ENCODE measurements at places on chromosomes 1 and 21.
A peak's percentile ranks its signal among the peaks of the same experiment; 100 is the strongest.

- H3K36me3 ChIP-seq: no peaks in the 10 kb centered on the region
- H3K27ac ChIP-seq: no peak overlapping the region
- DNase-seq: no peak
- no peak overlapping the region for H3K4me3 ChIP-seq
- H3K27me3 ChIP-seq: no peaks in the 10 kb centered on the region
- H3K4me1 ChIP-seq: no peaks in the 10 kb centered on the region
Measured at GRCh38 chr21:28473530-28474220, 519.0 kb downstream of the LTN1 start.

DNA sequence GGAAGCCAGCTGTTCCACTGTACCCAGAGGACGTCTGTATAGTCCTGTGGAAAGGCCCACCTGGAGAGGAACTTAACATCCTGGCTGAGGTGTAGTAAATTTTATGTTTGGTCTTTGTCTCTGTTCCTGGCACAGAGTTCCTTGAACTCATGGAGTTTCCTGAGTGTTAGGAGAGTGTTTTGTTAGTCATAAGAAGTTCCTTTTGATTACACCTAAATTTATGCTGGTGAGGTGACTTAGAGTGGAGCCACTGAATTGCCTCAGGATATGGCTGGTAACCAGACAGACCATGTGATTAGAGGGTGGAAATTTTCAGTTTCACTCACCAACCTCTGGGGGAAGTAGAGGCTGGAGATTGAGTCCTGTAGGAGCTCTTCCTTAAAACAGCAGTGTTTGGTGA is 57.9 kb downstream of the RASAL2 start:
- H3K27me3 ChIP-seq: no peaks in the 10 kb centered on the region
- H3K36me3 ChIP-seq: no peaks in the 10 kb centered on the region
- H3K4me3 ChIP-seq: no peak overlapping the region
- 0 out of 2 replicates have a peak, but pooled peaks cover 4% of the 10 kb centered on the region for H3K4me1 ChIP-seq
- DNase-seq: no peak

DNA sequence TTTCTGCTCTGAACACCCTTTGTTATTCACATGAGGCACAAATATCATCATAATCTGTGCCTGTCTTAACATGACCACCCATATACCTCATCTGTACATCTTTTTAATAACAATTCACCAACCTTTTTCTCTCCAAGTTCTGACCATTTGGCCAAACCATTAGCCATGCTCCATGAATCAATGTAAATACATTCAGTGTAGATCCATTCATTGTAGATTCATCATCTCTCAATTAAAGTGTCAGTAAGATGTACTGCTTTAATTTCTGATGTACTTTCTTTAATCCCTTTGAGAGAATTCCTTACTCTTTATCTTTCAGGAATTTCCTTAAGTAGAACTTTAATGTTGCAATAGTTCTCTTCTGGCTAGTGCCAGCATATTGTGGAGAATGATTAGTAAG is 126.2 kb upstream of the LRRC7 start:
- DNase-seq: no peak
- no peaks in the 10 kb centered on the region for H3K4me1 ChIP-seq
- H3K27me3 ChIP-seq: no peaks in the 10 kb centered on the region
- H3K36me3 ChIP-seq: no peaks in the 10 kb centered on the region
- no peak overlapping the region for H3K4me3 ChIP-seq

GRCh38 chr1:240487493-240487892 is 124.5 kb downstream of the GREM2 start:
- no peak overlapping the region for H3K4me3 ChIP-seq
- H3K27me3 ChIP-seq: no peaks in the 10 kb centered on the region
- H3K27ac ChIP-seq: no peak overlapping the region

GRCh38 chr1:60898987-60899386 is 183.4 kb upstream of the NFIA start:
- no peak for DNase-seq
- H3K4me3 ChIP-seq: no peak overlapping the region
- no peaks in the 10 kb centered on the region for H3K27me3 ChIP-seq
- peaks cover 6% of the 10 kb centered on the region for H3K4me1 ChIP-seq
- H3K36me3 ChIP-seq: no peaks in the 10 kb centered on the region
- H3K27ac ChIP-seq: no peak overlapping the region

DNA sequence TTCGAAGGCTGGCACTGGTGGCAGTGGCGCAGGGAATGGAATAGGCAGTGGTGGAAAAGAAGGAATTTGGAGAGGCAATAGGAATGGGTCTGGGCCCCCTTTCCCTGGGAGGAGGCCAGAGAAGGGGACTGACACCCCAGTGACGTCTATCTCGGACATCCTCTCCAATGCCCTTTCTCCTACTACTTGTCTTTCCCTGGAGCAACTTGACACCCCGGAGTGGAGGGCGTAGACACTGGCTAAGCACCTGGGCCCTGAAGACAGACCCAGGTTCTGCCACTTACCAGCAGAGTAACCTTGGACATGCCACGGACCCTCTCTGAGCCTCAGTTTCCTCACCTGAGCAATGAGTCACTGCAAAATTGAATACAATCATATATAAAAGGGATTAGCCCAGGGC is 86.8 kb downstream of the CAMK2N1 start:
- DNase-seq: no peak
- H3K27ac ChIP-seq: no peak overlapping the region
- H3K4me1 ChIP-seq: no peaks in the 10 kb centered on the region
- H3K4me3 ChIP-seq: no peak overlapping the region
- no peaks in the 10 kb centered on the region for H3K36me3 ChIP-seq
- no peaks in the 10 kb centered on the region for H3K27me3 ChIP-seq

GRCh38 chr1:155080312-155081228 is 1.9 kb downstream of the EFNA3 start:
- DNase-seq: peak; percentile 97
- H3K27ac ChIP-seq: peak overlapping the region; percentile 71
- H3K27me3 ChIP-seq: peaks cover 23% of the 10 kb centered on the region
- peak overlapping the region; percentile 62 for H3K4me3 ChIP-seq

- peaks cover 26% of the 10 kb centered on the region for H3K4me1 ChIP-seq
- peak overlapping the region; percentile 70 for H3K27ac ChIP-seq
- peak overlapping the region; percentile 76 for H3K4me3 ChIP-seq
- peak; percentile 63 for DNase-seq
Measured at GRCh38 chr1:6601049-6601922, 1.4 kb downstream of the KLHL21 start.

DNA sequence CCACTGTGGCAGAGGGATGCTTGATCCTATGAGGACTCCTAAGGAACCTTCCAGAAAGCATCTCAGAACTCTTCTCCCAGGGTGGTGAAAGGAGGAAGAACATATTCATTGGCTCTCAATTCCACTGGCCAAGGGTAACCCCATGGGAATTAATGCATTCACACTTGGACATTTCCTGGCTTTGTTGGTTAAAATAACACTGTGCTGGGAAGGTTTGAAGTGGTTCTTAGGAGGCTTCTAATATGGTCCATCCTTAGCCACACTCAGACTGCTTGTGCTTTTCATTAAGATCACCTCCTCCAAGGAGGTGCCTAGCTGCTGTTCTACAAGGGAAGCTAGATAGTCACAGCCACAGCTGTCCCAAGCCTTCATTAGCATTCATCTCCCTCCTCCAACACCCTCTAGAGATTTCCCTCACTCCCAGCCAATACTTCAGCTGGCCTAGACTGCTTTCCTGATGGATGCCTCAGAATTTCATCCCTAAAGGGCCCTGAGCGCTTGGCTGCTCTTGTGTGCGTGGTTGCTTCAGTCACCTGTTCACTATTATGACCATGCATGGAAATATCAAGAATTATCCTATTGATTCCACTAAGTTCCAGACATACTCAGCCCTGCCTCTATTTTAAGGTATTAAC is 544.4 kb downstream of the PLPP3 start:
- no peak for DNase-seq
- H3K4me3 ChIP-seq: no peak overlapping the region
- no peaks in the 10 kb centered on the region for H3K27me3 ChIP-seq
- no peaks in the 10 kb centered on the region for H3K36me3 ChIP-seq
- H3K27ac ChIP-seq: peak overlapping the region; percentile 7

- no peak overlapping the region for H3K27ac ChIP-seq
- no peaks in the 10 kb centered on the region for H3K36me3 ChIP-seq
- no peaks in the 10 kb centered on the region for H3K27me3 ChIP-seq
Measured at GRCh38 chr1:226217273-226217672, 6.2 kb upstream of the MIXL1 start.

DNA sequence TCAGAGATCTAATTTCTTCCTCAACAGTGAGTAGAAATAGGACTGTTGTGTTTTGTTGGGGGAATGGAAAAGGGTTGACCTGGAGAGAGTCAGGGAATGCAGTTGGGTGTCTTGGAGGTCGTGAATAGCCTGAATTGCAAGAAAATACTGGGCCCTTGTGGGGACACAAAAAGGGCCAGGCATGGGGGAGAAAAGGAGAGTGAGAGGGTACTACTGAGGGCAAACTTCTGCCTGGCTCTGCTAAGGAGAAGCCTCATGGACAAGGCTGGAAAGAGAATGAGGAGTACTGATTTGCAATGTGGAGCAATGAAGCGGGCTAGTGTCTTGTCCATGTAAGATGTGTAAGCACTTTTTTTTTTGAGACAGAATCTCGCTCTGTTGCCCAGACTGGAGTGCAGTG is 96.2 kb upstream of the IRF2BP2 start:
- no peaks in the 10 kb centered on the region for H3K36me3 ChIP-seq
- no peak for DNase-seq
- H3K4me1 ChIP-seq: no peaks in the 10 kb centered on the region
- no peak overlapping the region for H3K27ac ChIP-seq
- no peak overlapping the region for H3K4me3 ChIP-seq

- H3K4me3 ChIP-seq: no peak overlapping the region
- no peaks in the 10 kb centered on the region for H3K27me3 ChIP-seq
- no peaks in the 10 kb centered on the region for H3K4me1 ChIP-seq
- DNase-seq: no peak
- H3K27ac ChIP-seq: no peak overlapping the region
Measured at GRCh38 chr1:218303176-218303879, 18.2 kb downstream of the RRP15 start.

DNA sequence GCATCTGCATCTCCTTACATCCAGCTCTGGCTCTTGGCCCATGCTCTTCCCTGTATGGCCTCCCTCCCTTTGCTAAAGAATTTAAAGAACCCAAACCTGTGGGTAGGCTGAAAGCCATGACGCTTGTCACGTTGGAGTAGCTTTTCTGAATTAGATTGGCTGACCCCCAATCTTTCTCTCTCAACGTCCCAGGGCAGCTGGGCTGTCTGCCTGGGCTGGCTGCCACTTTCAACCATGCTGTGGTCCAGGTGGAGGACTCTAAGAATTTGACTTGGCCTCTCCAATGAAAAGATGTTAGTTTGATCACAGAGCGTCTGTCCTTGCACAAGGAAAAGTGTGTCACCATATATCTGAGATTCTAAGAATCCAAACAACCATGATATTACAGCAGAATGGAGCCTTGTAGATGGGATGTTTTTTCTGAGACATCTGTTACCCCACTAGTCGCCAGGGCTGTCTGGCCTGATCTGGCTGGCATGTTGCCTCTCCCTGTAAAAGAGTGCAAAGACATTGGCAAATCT is 6.5 kb upstream of the IGSF3 start:
- no peaks in the 10 kb centered on the region for H3K4me1 ChIP-seq
- H3K27me3 ChIP-seq: no peaks in the 10 kb centered on the region
- H3K27ac ChIP-seq: peak overlapping the region; percentile 26
- no peaks in the 10 kb centered on the region for H3K36me3 ChIP-seq
- no peak for DNase-seq

GRCh38 chr21:24870633-24871032 is 736.6 kb downstream of the MRPL39 start:
- no peak for DNase-seq
- no peaks in the 10 kb centered on the region for H3K36me3 ChIP-seq
- H3K27me3 ChIP-seq: no peaks in the 10 kb centered on the region
- no peak overlapping the region for H3K4me3 ChIP-seq
- no peak overlapping the region for H3K27ac ChIP-seq

- H3K27me3 ChIP-seq: no peaks in the 10 kb centered on the region
- DNase-seq: no peak
- no peaks in the 10 kb centered on the region for H3K4me1 ChIP-seq
- peaks cover 32% of the 10 kb centered on the region for H3K36me3 ChIP-seq
Measured at GRCh38 chr1:243394066-243394465, 138.2 kb downstream of the SDCCAG8 start.

DNA sequence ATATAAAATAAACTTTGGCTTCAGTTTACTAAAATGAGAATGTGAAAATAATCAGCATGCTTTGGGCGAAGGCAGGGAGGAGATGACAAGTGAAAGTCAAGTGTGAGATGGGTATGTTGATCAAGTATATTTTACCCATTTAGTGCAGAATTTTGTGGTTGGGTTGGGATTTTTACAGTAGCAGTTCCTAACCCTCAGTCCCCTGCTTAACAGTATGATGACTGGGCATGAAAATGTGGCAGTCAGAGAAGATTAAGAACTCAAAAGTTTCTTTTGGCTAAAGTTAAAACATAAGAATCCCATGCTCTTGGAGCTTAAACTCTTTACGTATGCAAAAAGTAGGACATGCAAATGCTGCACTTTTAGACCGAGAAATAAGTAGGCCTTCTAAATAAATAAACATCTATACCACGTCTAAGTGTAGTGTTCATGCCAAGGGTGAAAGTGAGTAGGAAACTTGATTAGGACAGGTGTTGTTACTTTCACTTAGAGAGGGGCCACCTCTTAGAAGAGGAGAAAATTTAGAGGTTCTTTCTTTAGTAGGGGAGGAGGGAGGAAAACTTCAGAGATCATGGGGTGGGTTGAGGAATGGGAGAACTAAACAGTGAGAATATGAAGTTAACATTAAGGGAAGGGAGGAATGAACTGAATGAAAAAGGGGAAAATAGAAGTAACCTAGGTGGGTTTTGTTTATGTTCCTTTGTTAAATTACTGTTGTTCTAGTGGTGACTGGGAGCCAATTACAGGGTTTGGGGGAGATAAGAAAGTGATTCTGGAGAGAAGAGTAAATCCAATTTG is 127.8 kb downstream of the OSBPL9 start:
- H3K36me3 ChIP-seq: peaks cover 54% of the 10 kb centered on the region
- no peaks in the 10 kb centered on the region for H3K4me1 ChIP-seq
- H3K4me3 ChIP-seq: no peak overlapping the region
- no peak overlapping the region for H3K27ac ChIP-seq

- no peak overlapping the region for H3K27ac ChIP-seq
- no peaks in the 10 kb centered on the region for H3K36me3 ChIP-seq
- H3K27me3 ChIP-seq: peaks cover 6% of the 10 kb centered on the region
- no peak overlapping the region for H3K4me3 ChIP-seq
- H3K4me1 ChIP-seq: peaks cover 4% of the 10 kb centered on the region
Measured at GRCh38 chr1:205488074-205488723, 16.3 kb upstream of the CDK18 start.

GRCh38 chr1:214658175-214658574 is 55.2 kb downstream of the CENPF start:
- H3K36me3 ChIP-seq: peaks cover 67% of the 10 kb centered on the region
- H3K4me1 ChIP-seq: no peaks in the 10 kb centered on the region
- DNase-seq: no peak
- H3K4me3 ChIP-seq: no peak overlapping the region

GRCh38 chr21:43635436-43635835 is 23.9 kb downstream of the HSF2BP start:
- H3K4me3 ChIP-seq: no peak overlapping the region
- H3K4me1 ChIP-seq: no peaks in the 10 kb centered on the region
- DNase-seq: no peak
- H3K36me3 ChIP-seq: no peaks in the 10 kb centered on the region
- H3K27me3 ChIP-seq: no peaks in the 10 kb centered on the region

GRCh38 chr1:43772978-43773377 is 65.6 kb downstream of the ST3GAL3 start:
- peaks cover 23% of the 10 kb centered on the region for H3K36me3 ChIP-seq
- peaks cover 12% of the 10 kb centered on the region for H3K4me1 ChIP-seq
- H3K27me3 ChIP-seq: no peaks in the 10 kb centered on the region
- DNase-seq: no peak

Data from SK-N-SH (cell line).